ENCODE measurements at places on chromosomes 5 and 9. TPM values are rescaled to one million over a fixed set of nuclear protein-coding genes. Genes with fewer than 3 reads are reported as not detected.

The BRD9 gene
- total RNA-seq, result 37.8 TPM

The SPAG8 gene
- total RNA-seq, result 0.34 TPM

The LCN1 gene
- 0.26 TPM for total RNA-seq

The FCN2 gene
- total RNA-seq, result not detected

The LURAP1L gene
- 28.3 TPM for total RNA-seq

The TMEFF1 gene
- total RNA-seq, result 1.3 TPM

The OTP gene
- 0.09 TPM for total RNA-seq

The FLT4 gene
- 3.6 TPM for total RNA-seq

The GABRA1 gene
- not detected for total RNA-seq

The LOX gene
- total RNA-seq, result 1.4 TPM

The PANK3 gene
- 16.7 TPM for total RNA-seq

The RGS7BP gene
- not detected for total RNA-seq

The FBP1 gene
- total RNA-seq, result not detected

The HK3 gene
- not detected for total RNA-seq

The BDP1 gene
- 8.8 TPM for total RNA-seq

The IGIP gene
- 0.86 TPM for total RNA-seq

The DDX41 gene
- total RNA-seq, result 112 TPM

The CKMT2 gene
- total RNA-seq, result not detected

The NEURL1B gene
- total RNA-seq, result 10.0 TPM

The SLC6A7 gene
- not detected for total RNA-seq

The PCDHB13 gene
- total RNA-seq, result 0.06 TPM

The HTR4 gene
- total RNA-seq, result not detected

The SPATA31C1 gene
- total RNA-seq, result not detected

The PCDHB5 gene
- total RNA-seq, result 1.3 TPM

The TAF11L10 gene
- not detected for total RNA-seq

The WDR5 gene
- total RNA-seq, result 63.5 TPM

The DIRAS2 gene
- not detected for total RNA-seq

The CTXN3 gene
- not detected for total RNA-seq

The GDNF gene
- 0.05 TPM for total RNA-seq

The MXD3 gene
- 22.0 TPM for total RNA-seq

The ARL10 gene
- total RNA-seq, result 0.37 TPM

The EIF4E1B gene
- total RNA-seq, result not detected

The GAS1 gene
- 0.09 TPM for total RNA-seq

The CACFD1 gene
- total RNA-seq, result 4.2 TPM

The DEPDC1B gene
- 15.4 TPM for total RNA-seq

The CYLC2 gene
- not detected for total RNA-seq

The ENTPD2 gene
- total RNA-seq, result 4.7 TPM

The PAX5 gene
- 0.09 TPM for total RNA-seq

The FAM221B gene
- not detected for total RNA-seq
